Cerebellar cortex (tissue), 1 donor: ENCODE measurements at places on chromosomes 6 and 20.

DNA sequence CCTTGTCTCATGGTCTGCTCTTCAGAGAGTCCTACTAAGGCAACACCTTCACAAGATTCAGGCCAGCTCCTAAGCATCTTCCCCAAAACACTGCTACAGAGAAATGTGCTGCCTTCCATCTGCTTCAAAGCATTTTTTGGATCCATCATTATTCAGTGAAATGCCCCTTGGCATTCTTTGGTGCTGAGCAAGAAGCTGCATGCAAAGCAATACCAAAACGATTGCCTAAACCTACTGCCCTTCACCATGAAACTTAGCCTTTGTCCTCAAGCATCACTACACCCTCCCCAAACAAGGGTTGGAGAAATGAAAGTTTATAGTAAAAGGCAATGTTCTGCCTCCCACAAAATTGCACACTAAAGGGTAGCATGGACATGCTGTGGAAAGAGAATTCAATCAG lies 93.5 kb downstream of the SNAP25 start:
- DNase-seq = no peak

DNA sequence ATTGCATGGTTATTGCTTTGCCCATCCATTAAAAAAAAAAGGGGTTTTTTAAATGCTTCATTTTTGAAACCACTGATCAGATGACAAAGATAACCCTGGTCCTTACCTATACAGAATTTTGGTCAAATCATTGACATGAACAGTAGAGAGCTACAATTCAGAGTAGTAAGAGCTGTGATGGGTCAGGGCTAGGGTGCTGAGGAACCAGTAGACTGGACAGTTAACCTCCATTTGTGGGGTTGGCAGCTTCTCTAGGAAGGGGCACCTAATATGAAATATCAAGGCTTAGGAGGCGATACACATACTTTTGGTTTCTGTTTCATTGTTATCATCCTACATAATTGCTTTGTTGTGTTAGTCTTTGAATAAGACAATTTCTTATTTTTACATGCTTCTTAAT lies 55.1 kb downstream of the ORC3 start:
- no peak for DNase-seq

DNA sequence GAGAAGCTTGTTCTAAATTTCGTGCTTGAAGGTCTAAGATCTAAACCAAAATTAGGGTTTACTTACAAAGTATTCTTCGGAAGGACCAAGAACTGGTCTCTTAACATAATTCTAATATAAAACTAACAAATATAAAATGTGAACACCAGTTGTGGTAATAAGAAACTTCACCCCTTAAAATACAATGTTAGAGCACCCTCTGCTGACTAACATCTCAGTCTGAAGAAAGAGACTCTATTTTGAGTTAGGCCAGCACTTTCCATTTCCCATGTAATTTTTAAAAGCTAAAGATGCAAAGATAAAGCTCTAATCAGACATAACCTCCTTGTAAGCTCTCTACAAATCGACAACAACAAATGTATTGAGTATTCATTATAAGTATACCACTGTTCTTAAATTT lies 24.6 kb downstream of the ATG5 start:
- peak; percentile 56 for DNase-seq

GRCh38 chr6:158122048-158122447 lies 46.0 kb downstream of the SERAC1 start:
- no peak for DNase-seq
